Astrocyte of the spinal cord (primary cell): ENCODE measurements at places on chromosomes 4 and X.

- peak; percentile 13 for DNase-seq
Measured at GRCh38 chr4:135368831-135369230, 1167.2 kb upstream of the PABPC4L start.

GRCh38 chrX:23482561-23482960 is 147.9 kb downstream of the PTCHD1 start:
- peak; percentile 9 for DNase-seq

GRCh38 chr4:113665036-113665435 is 96.5 kb downstream of the CAMK2D start:
- peak; percentile 19 for DNase-seq

- no peak for DNase-seq
Measured at GRCh38 chr4:40684404-40684803, 54.7 kb upstream of the RBM47 start.

GRCh38 chr4:88008122-88008742 is 797 bp downstream of the PKD2 start:
- peak; percentile 42 for DNase-seq

GRCh38 chrX:130245441-130245840 is 23.3 kb downstream of the ZNF280C start:
- peak; percentile 56 for DNase-seq

DNA sequence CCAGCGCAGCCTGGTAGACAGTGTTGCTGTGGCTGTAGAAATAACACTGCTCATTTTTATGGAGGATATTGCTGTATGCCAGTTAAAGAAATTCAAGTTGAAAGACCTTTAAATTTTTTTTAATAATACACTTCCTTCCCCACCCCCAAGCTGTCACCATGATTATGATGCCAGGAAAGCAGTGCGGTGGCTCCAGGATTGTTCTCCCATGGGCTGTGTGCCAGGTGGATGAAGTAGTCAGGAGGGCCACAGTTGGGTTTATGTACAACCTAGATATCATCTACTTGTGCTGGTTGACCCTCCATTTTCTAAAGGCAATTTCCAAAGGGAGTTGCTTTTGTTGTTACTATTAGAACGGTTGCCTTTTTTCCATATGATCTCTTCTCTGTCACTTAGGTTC is 136.6 kb downstream of the AFF1 start:
- no peak for DNase-seq

GRCh38 chrX:56802428-56802827 is 73.4 kb downstream of the NBDY start:
- DNase-seq, result no peak

- DNase-seq, result peak; percentile 80
Measured at GRCh38 chr4:38082424-38083385, 122.5 kb downstream of the PTTG2 start.

GRCh38 chr4:56323327-56323726 is 64.0 kb downstream of the AASDH start:
- DNase-seq, result no peak

- no peak for DNase-seq
Measured at GRCh38 chr4:7816771-7817170, 122.9 kb downstream of the AFAP1 start.

- DNase-seq, result no peak
Measured at GRCh38 chrX:123962006-123962467, 531 bp downstream of the STAG2 start.

DNA sequence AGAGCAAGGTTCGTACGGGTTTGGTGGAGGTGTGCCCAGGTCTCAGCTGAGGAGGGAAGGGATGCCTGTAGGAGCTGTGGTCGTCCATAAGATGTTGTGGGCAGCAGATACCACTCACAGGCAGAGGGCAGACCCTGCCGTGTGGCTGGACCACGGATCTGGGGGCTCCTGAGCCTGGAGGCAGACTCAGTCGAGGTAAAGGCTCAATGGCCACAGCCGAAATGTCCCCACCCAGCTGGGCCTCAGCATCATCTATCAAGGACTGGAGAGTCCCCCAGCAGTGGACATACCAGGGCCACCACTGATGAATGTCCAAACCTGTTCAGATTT is 98.5 kb downstream of the DHRSX start:
- no peak for DNase-seq

- no peak for DNase-seq
Measured at GRCh38 chr4:164639001-164639400, 114.9 kb upstream of the SMIM31 start.

DNA sequence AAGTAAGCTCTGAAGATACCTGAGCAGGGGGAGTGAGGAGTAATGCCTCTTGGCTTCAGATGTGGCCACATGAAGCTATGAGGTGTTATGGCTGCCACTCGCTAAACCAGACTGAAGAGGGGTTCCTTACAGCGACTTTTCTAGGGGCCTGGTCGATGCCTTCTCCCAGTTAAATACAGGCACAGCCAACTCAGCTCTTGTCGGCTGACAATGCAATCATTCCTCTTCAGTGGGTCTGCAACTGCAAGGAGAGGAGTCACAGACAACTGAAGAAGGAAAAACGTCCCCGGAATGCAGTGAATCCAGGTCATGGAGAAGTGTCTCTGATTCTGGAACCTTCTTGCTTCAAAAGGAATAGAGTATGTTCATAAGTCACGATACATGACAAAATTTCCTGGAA is 106.4 kb downstream of the RNF150 start:
- DNase-seq, result no peak

- DNase-seq, result no peak
Measured at GRCh38 chr4:177301126-177301639, 8.5 kb upstream of the NEIL3 start.

DNA sequence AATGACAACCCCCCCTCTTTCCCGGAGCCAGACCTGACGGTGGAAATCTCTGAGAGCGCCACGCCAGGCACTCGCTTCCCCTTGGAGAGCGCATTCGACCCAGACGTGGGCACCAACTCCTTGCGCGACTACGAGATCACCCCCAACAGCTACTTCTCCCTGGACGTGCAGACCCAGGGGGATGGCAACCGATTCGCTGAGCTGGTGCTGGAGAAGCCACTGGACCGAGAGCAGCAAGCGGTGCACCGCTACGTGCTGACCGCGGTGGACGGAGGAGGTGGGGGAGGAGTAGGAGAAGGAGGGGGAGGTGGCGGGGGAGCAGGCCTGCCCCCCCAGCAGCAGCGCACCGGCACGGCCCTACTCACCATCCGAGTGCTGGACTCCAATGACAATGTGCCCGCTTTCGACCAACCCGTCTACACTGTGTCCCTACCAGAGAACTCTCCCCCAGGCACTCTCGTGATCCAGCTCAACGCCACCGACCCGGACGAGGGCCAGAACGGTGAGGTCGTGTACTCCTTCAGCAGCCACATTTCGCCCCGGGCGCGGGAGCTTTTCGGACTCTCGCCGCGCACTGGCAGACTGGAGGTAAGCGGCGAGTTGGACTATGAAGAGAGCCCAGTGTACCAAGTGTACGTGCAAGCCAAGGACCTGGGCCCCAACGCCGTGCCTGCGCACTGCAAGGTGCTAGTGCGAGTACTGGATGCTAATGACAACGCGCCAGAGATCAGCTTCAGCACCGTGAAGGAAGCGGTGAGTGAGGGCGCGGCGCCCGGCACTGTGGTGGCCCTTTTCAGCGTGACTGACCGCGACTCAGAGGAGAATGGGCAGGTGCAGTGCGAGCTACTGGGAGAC is 1.6 kb downstream of the PCDH10 start:
- DNase-seq, result peak; percentile 43

- no peak for DNase-seq
Measured at GRCh38 chr4:74950882-74951281, 18.0 kb downstream of the PARM1 start.

- peak; percentile 9 for DNase-seq
Measured at GRCh38 chr4:79049840-79050540, 110.8 kb upstream of the PAQR3 start.

- no peak for DNase-seq
Measured at GRCh38 chr4:118843237-118843636, 7.3 kb upstream of the SEC24D start.

GRCh38 chr4:150578745-150579501 is 3.0 kb upstream of the MAB21L2 start:
- DNase-seq, result no peak

DNA sequence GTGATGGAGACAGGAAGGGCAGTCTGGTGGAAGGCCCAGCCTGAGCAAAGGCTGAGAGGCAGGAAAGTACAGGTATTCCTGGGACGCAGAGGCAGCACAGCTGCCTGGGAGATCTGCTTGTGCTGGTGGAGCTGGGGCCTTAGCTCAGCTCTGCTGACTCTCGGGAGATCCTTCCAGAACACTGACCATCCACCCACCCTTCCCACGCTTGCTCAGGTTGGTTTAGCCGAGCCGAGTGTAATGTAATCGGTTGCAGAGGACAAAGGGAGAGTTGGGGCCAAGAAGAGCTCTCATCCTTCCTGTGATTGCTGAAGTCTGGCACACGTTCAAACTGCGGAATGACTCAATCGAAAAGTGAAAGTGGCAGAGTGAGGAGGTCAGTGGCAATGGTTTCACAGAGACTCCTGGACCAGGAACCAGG is 43.1 kb upstream of the GPR78 start:
- peak; percentile 81 for DNase-seq

- no peak for DNase-seq
Measured at GRCh38 chr4:76226418-76226817, 12.8 kb upstream of the SCARB2 start.

- no peak for DNase-seq
Measured at GRCh38 chr4:83552083-83552482, 16.2 kb downstream of the GPAT3 start.

DNA sequence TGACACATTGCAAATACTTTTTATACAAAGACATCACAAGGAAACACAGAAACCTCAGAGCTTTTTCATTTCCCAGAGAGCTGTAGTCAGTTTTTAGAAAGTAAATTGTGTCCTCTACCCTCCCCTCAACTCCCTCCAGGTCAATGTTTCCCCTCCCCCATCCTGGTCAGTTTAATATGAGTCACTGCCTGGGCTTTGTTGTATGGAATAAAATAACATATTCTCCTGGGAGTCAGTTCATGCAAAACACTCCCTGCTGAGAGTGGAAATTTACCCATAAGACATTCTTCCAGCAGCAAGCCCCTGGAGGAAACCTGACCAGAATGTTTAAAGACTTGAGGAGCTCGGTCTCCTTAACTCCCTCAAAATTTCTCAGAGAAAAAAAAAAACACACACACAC is 270.1 kb upstream of the LDB2 start:
- DNase-seq, result peak; percentile 96

GRCh38 chr4:125070861-125071260 is 243.9 kb upstream of the FAT4 start:
- no peak for DNase-seq

- no peak for DNase-seq
Measured at GRCh38 chr4:76687746-76688448, 210.0 kb downstream of the SOWAHB start.

DNA sequence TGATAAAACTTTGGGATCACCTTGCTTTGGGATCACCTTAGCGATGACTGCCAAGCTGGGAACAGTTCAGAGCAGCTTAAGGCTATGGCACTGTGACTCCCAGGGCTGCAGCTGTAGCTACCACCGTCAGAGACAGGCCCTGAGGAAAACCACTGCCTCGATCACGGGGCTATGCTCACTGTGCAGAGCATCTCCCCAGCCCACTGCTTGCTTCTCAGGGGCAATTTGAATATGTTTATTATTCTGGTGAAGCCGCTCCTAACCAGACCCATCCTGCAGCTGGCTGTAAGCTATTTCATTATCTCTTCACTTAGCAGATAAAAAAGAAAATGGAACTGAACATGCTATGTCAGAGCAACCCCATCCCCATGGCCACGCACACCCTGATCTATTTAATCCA is 328.5 kb downstream of the EVC2 start:
- no peak for DNase-seq

DNA sequence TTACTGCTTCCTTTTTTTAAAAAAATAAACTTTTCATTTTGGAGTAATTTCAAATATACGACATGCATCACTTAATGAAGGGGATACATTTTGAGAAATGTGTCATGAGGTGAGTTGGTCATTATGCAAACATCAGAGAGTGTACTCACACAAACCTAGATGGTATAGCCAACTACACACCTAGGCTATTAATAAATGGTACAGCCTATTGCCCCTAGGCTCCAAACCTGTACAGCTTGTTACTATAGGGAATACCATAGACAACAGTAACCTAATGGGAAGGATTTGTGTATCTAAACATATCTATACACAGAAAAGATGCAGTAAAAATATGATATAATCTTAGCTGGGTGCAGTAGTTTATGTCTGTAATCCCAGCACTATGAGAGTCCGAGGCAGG is 29.1 kb downstream of the SETD7 start:
- DNase-seq, result no peak

DNA sequence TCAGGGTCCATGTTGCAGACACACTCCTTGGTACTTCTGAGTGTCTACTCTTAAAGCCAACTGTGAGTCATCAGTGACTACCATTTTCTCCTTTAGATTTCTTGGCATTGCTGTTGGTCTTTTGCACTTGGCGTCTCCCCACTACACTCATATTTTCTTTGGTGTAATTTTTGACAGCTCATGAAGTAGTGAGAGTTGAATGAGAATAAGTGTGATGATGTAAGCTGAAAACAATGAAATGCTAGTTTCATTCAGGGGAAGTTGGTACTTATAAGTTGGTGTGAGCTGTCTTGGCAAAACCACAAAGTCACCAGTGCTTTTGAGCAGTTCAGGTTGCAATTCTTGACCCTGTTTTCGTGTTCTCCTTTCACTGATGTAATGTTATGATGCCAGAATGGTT is 142.9 kb upstream of the ARX start:
- peak; percentile 72 for DNase-seq

DNA sequence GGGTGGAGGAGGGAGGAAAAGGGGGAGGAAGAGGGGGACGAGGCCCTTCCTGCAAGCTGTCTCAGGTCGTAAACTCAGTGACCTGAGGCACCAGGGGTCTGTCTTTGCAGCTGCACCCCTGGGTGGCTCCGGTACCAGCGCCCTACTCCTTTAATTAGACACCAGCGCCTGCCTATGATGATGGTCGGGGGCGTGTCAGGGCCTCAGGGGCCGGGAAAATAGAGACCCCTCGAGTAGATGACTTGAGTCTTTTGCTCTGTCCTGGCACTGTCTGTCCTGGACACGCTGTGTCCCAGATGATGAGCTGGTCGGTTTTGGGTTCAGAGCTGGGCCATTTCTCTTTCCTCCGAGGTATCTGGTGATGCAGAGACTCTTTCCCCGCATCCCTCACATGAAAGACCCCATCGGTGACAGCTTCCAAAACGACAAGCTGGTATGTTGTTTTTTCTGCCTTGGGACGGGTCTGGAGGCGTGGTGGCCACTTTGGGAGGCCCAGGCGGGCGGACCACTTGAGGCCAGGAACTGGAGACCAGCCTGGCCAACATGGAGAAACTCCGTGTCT is 11.2 kb downstream of the SLC25A6 start:
- no peak for DNase-seq

- DNase-seq, result peak; percentile 67
Measured at GRCh38 chrX:68440940-68441339, 7.6 kb upstream of the OPHN1 start.

GRCh38 chr4:139514382-139515059 is 41.5 kb downstream of the SETD7 start:
- DNase-seq, result no peak
